Esophagus mucosa (tissue), 1 donor: ENCODE measurements at places on chromosomes 16 and 17. TPM values are rescaled to one million over a fixed set of nuclear protein-coding genes. Genes with fewer than 3 reads are reported as not detected.

HSD17B1 gene
- 15.7 TPM for total RNA-seq

KIF2B gene
- not detected for total RNA-seq

ZSCAN10 gene
- total RNA-seq, result not detected

CFAP97D1 gene
- not detected for total RNA-seq

CMTM2 gene
- not detected for total RNA-seq

UTS2R gene
- total RNA-seq, result not detected

CNTNAP1 gene
- total RNA-seq, result 1.3 TPM

TLCD2 gene
- total RNA-seq, result 10.9 TPM

RAMP2 gene
- total RNA-seq, result 4.5 TPM

ZG16 gene
- not detected for total RNA-seq

ATP2A1 gene
- 0.48 TPM for total RNA-seq

GRCh38 chr16:70158261-70158939, 15.2 kb upstream of the CLEC18C start:
- no peak for ATAC-seq

DNA sequence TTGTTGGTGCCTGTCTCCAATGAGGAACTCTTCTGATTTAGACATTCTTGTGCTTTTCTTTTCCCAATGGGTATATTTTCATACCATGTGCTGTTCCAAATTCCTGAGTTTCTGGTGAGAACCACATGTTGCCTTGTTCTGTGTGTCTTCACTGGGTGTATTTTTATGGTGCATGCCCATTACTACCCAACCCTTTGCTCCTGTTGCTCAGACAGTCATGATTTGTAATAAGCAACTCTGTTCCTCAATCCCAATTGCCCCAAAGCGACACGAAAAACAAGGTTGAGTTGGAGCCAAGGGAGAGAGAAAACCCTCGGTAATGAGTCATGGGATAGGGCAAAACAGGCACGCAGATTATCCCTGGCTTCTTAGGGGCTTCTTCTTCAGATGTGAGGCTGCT, 101.8 kb downstream of the ABCA8 start:
- ATAC-seq, result no peak

DNA sequence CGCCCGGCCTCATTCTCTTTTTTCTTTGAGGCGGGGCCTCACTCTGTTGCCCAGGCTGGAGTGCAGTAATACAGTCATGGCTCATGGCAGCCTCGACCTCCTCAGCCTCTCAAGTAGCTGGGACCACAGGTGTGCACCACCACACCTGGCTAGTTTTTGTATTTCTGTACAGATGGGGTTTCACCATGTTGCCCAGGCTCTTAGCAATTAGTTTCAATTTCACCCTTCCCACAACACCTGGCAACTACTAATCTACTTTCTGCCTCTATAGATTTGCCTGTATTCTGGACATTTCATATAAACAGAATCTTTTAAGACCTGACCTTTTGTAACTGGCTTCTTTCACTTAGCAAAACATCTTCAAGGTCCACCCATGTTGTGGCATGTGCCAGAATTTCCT, 8.0 kb upstream of the NT5M start:
- ATAC-seq, result no peak

- no peak for ATAC-seq
Measured at GRCh38 chr17:36510636-36511035, 24.0 kb downstream of the MYO19 start.

- no peak for ATAC-seq
Measured at GRCh38 chr16:359871-360697, 7.6 kb upstream of the AXIN1 start.

- peak; percentile 62 for ATAC-seq
Measured at GRCh38 chr16:81838794-81839193, 59.7 kb downstream of the PLCG2 start.

DNA sequence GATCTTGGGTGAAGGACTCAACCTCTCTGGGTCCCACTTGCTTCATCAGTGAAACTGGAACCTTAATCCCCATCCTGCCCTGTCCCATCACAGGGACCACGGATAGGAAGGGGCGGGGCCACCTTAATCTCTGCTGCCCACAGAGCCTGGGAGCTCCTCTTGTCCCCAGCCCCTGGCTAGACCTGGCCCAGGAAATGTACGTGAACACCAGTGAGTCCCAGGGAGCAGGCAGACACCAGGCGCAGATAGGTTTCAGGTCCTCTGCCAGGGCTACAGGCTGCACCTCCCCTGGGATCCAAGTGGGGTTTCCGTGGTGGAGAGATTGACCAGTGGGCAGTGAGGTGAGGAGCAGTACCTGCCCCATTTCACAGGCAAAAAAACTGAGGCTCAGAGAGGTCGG, 21.0 kb downstream of the RAB11FIP4 start:
- no peak for ATAC-seq

GRCh38 chr17:2624292-2624731, 30.9 kb downstream of the PAFAH1B1 start:
- peak; percentile 36 for ATAC-seq

DNA sequence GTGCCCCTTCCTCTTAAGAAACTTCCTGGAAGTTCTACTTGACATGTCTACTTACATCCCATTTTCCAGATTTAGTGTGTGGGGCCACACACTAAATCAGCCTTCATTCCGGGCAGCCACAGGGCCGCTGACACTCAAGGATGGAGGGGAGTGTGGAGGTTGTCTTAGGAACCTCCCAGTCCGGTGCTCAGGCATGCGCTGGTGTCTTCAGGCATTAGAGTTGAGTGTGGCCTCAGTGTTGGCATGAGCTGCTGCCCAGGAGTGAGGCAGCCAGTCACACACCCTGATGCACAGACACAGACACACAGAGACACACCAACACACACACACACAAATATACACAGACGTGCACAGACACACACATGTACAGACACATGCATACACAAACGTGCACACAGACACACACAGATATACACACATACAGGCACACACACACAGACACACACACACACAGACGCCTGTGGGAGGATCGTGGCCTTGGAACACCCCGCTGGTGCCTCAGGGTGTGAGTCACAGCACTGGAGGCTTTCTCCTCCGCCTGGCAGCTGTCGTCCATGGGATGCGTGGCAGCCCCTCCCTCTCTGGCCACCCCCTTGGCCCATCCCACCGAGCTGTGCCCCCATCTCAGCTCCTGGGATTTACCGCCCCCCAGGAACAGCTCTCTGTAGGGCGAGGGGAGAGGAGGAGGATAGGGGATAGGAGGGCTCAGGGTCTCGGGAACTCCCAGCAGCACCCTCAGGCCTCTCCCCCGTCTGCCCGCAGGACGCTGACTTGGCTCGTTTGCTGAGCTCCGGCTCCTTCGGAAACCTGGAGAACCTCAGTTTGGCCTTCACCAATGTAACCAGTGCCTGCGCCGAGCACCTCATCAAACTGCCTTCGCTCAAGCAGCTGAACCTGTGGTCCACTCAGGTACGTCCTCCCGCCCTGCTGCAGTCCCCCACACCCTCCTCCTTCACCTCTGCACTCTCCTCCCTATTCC, 75.6 kb upstream of the PLCG2 start:
- peak; percentile 35 for ATAC-seq

DNA sequence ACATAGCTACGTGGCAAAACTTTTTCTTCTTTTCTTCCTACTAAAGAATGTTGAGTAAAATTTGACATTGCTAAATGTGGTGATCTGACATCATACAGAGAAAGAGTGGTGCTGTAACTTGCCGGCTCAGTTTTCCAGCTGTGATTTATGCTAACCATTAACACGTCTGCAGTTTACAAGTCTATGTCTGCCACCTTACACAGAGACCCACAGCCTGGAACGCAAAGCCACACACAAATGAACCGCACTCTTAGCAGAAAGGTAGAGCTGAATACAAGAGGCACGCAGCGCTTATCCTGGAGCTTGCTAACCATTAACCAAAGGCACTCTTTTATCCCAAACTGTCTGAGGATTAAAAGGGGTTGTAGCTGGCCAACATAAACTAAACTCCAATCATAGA, 31.9 kb downstream of the CACNG1 start:
- ATAC-seq, result no peak

GRCh38 chr16:84367297-84367680, 1.0 kb upstream of the ATP2C2 start:
- ATAC-seq, result no peak

DNA sequence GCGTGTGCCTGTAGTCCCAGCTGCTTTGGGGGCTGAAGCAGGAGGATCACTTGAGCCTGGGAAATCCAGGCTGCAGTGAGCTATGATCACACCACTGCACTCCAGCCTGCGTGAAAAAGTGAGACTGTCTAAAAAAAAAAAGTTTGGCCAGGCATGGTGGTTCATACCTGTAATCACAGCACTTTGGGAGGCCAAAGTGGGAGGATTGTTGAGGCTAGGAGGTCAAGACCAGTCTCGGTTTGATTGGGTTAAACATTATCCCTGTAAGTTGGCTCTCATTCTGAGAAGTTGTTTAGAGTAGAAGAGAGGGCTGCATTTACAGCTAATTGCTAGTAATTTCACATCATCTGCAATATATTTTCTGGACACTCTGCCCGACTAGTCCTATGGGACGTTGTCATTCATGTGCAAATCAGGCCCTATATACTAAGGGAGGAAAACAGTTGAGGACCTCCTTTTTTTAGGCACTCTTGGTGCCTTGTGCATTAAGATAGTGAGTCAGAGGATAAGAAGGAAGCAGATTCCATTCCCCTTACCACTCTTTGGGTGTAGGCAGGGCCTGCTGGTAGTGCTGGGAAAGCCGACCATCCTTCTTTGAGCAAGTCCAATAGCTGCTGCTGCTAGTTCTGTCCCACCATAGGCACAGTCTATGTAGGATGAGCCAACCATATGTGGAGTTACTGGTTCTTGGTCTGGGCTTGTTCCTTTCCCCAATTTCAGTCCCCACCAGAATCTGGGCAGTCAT, 18.7 kb downstream of the HMOX2 start:
- ATAC-seq, result peak; percentile 77

DNA sequence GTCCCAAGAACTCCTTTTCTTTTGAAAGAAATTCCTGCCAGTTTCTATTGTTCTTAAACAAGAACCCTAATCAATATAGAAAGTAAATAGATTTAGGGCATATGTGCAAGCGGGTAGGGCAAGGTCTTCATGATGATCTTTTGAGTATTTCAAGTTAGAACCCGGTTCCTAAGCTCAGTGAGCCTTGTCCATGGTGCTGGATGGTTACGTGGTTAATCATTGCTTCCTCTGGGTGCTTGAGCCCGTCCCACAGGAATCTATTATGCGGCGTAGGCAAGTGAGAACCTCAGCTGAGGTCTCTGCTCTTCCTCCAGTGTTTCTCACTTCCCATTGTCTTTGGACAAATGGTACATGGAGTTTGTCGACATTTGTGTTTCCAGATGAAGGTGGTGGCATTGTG, 580.8 kb upstream of the EEF2KMT start:
- no peak for ATAC-seq

GRCh38 chr17:49949634-49950033, 19.4 kb upstream of the DLX4 start:
- ATAC-seq, result no peak

DNA sequence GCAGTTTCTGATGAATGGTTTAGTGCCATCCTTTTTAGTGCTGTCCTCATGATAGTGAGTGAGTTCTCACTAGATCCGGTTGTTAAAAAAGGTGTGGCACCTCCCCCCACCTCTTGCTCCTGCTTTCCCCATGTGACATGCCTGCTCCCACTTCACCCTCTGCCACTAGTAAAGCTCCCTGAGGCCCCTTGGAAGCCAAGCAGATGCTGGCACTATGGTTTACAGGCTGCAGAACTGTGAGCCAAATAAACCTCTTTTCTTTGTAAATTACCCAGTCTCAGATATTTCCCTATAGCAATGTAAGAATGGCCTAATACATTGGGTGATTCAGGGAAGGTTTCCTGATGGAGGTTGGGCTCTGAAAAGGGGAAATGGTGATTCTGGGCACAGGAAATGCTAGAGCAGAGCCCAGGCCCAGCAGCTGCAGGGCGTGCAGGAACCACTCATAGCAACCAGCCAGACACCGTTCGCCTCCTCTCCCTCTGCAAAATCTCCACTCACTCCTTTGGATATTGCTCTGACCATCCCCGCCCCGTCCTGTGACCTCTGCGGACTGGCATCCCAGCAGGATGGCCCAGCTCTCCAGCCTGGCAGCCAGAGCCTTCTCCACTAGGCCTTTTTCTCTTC, 2.6 kb upstream of the ADORA2B start:
- ATAC-seq, result no peak

DNA sequence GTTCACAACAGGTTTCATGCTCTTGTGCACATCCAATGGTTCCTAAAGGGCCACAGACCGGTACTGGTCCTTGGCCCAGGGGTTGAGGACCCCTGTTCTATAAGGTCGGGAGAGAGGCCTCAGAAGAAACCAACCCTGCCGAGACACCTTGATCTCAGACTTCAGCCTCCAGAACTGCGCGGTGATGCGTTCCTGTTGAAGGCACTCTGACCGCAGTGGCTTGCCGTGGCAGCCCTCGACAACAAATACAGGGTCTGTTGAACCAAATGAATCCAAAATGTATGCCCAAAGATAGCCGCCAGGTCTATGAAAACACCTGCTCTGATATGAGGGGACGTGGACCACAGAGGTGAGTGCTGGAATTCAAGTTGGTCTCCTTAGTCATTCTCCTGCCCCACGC, 389.8 kb downstream of the SEC14L1 start:
- ATAC-seq, result no peak

DNA sequence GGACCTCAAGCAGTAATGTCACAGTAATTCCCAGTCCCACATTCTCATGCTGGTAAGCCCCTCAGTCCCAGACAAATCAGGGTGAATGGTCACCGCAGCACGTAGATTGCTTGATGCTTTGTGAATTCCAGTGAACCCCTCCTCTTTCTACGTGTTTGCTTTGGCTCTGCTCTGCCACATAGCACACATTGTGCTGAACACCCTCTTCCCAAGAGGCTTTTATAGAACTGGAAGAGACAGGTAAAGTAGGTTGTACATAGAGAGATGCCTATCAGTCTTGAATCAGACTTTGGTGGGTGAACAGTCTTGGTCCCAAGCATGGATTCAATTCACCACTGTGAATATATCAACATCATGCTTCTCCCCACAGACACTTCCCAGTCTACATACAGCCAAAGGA, 579 bp upstream of the KRTAP9-6 start:
- no peak for ATAC-seq

GRCh38 chr16:56965149-56966092, 3.7 kb downstream of the CETP start:
- no peak for ATAC-seq
